Heart left ventricle (tissue), 16 donors: ENCODE measurements at places on chromosomes 5 and 9.

GRCh38 chr5:113520899-113521298 is 7.4 kb downstream of the YTHDC2 start:
- no peak for DNase-seq

DNA sequence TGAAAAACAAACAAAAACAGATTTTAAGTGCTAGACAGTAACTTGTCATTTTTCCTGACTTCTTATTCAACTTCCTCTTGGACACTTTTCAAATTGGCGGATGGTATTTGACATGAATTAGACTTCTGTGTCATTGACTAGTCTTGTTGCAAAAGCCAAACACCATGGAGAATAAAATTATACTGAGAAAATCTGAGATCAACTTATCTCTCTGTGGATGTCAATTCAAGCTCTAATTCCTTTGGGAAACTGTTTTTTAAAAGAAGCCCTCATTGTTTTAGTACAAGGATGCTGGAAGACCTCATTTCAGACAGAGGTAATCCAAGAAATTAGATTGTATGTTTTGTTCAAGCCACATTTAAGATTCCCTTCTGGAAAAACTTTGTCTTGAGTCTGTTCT is 831.0 kb downstream of the SEMA5A start:
- no peak for DNase-seq

GRCh38 chr9:120688758-120689157 is 25.5 kb downstream of the MEGF9 start:
- no peak for DNase-seq

- DNase-seq = no peak
Measured at GRCh38 chr5:71957292-71957898, 149.9 kb upstream of the MAP1B start.

GRCh38 chr5:17314907-17315471 is 97.6 kb downstream of the BASP1 start:
- no peak for DNase-seq

DNA sequence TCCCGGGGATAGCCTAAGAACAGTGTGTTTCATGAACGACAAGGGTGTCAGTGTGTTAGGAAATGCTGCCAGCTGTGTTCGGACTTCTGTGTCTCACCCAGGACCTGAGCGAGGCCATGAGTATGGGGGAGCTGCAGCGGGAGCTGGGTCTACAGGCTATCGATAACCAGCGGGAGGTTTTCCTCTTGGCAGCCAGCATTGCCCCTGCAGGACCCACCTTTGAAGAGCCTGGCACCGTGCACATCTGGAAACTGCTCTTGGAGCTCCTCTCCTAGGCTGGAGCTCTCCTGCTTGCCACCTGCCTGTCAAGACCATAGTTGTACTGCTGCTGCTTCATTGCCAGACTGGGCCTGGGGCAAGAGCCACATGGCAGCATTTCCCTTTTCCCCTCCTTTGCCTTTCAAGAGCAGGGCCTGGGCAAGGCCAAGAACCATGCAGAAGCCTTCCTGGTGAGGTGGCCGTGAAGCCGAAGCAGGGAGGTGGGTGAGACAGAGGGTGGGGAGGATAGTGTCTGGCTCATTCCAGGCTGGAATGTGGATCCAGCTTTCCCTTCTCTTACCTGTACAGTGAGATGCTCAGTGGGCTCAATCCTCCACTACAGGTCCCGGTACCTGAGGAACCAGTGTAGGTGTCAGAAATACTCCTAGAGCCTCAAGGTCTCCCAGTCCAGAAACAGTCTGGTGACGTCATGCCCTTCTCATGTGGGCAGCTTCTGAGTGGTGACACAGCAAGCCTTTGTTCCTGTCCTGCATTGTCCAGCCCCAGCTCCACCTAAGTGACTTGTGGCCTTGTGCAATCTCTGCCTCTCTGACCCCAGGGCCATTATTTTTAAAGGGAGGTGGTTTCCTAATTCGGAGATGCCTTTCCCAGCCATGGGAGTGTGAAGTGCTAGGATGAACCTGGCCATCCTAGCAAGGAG is 6.6 kb downstream of the ARL10 start:
- DNase-seq = no peak

DNA sequence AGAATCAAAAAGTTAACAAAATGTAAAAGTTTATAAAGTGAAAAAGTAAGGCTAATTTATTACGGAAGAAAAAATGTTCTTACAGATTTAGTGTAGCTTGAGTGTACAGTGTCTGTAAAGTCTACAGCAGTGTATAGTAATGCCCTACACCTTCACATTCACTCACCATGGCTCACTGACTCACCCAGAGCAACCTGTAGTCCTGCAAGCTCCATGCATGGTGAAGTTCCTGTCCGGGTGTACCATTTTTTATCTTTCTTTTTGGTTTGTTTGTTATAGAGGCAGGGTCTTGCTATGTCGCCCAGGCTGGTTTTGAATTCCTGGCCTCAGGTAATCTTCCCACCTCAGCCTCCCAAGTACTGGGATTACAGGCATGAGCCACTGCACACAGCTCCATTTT is 93.6 kb downstream of the MED27 start:
- no peak for DNase-seq

DNA sequence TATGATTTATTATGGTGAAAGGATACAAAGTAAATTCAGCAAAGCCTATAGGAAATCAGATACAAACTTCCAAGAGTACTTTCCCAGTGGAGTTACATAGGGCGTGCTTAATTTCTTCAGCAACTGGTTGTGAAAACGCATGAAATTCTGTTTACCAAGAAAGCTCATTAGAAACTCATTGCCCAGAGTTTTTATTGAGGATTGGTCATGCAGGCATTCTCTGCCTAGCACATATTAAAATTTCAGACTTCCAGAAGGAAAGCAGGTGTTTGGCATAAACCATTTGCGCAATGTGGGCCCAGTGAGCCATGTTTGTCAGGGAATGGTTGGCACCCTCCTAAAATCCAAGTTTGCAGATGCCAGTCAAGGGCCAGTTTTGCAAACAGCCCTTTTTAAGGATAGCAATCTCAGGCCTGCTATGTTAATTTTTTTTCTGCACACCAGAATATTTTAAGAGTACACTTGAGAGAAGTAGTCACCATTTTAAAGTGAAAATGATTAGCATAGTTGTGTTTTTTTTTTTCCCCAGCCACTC is 311.1 kb upstream of the CHD1 start:
- DNase-seq = no peak

DNA sequence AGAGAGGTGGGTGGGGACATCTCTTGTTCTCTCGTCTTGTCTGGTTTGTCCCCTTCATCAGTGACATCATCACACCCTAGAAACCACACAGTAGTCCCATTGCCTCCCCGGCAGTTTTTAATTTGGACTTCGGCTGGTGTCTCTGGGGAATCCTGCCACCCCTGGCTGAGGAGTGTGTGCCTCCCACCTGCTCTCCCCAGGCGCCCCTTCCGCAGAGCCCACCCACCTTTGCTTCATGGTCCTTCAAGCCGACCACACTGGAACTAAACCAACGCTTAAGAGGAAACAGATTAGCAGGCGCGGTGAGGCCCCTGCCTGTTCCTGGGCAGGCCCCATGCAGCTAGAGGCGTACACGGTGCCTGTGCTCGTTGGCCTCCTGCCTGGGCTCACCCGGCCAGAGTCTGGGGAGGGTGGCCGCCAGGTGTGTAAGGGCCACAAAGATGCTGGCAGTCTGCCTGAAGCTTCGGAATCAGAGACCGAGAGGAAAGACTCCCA is 107.6 kb upstream of the SPRY4 start:
- DNase-seq = no peak

DNA sequence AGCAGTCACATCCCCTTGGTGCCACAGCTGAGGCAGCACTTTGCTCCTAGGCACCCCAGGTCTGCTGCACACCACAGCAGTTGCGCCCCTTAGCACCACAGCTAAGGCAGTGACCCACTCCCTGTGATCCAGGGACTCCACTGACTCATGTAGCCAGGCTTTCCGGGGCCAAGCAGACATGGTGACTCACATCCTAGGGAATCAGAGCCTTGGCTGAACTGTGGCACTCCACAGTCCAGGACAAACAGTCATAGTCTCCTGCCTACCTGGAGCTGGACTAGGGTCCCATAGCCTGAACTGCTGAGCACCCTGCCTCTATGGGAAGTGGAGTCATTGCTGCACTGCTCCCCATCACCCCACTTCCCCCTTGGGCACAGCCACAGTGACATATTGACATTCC is 338.7 kb downstream of the NPR3 start:
- DNase-seq = no peak
